ENCODE measurements at places on chromosomes 7 and 10.

GRCh38 chr7:65463184-65463583, 89.5 kb downstream of the ZNF92 start:
- no peak for DNase-seq

GRCh38 chr10:42475168-42476098, 162.9 kb downstream of the ZNF33B start:
- no peak for DNase-seq

DNA sequence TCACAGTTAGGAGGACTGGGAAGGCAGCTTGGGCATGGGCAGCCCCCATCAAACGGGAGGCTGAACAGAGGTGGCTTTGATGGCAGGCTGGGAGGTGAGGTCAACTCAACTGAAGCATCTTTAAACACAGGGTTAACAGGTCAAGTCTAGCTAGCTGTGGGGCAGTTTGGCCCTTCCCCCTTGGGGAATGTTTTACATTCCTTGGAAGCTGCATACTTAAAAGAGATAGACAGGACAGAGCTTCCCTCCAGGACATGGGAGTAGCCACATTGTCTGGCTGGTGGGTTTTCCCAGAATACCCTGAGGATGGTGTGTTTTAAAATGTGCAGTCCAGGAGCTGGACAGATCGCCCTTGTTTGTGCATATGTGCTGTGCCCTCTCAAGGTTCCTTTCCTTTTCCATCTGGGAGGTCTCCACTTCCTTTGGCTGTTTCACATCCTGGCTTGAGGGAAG, 6.8 kb upstream of the RASSF4 start:
- DNase-seq, result no peak

- no peak for DNase-seq
Measured at GRCh38 chr7:38801786-38802185, 107.2 kb downstream of the VPS41 start.

DNA sequence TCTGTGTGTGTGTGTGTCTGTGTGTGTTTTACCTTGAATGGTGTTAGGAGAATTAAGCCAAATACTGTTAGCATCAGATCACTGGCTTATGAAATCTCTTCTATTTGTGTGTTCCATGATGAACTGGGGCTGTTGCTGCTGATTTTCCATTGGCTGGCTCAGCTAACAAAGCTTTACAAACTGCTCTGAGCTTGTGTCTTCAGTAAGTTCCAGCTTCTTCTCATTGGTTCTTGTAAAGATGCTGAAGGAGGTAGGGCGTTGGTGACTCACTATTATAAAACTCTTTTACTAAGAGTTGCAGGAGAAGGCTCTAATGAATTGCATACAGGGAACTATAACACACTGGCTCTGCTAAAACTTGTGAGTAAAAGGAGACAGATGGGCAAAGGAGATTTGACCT, 136.4 kb upstream of the PRKCQ start:
- no peak for DNase-seq

DNA sequence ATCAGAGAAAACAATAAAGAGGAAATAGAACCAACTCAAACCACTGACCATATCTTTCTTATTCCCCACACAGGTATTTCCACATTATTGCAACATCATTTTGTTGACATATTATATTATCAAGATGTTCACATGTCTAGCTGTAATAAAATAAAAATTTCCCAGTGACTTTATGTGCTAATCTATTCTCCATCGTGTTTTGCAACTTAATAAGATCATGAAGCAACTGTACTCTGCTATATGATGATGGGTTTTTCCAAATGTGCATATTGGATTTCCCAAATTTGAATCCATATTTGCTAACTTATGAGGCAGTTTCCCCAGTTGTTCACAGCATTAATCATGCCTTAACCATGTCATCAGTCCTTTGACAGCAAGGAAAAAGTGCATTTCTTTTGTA, 127.8 kb downstream of the ITGB8 start:
- DNase-seq, result no peak

- DNase-seq, result no peak
Measured at GRCh38 chr10:71217266-71218045, 5.1 kb downstream of the UNC5B start.

GRCh38 chr10:69295027-69295636, 16.8 kb downstream of the HK1 start:
- DNase-seq, result no peak

DNA sequence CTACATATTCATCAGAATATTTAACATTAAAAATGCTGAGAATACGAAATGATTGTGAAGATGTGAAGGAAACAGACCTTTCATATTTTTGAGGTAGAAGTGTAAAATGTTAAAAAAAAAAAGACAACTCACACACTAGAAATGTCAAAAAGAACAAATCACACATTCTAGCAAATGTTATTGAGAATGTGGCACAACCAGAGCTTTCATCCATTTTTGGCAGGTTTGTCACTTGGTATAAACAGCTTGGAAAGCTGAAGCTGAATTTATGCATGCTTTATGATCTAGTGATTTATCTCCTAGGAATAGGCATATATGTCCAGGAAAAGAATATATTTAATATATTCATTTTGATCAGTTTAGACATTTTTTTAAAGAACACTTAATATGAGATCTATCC, 784.9 kb upstream of the GHITM start:
- DNase-seq, result no peak

All from KBM-7 (cell line).